Keratinocyte (primary cell): ENCODE measurements at places on chromosomes 7 and 10. TPM values are rescaled to one million over a fixed set of nuclear protein-coding genes. Genes with fewer than 3 reads are reported as not detected.

The TDRD1 gene
- polyA plus RNA-seq = 0.33 to 0.56 TPM (median 0.48 TPM) in 3 replicates

DNA sequence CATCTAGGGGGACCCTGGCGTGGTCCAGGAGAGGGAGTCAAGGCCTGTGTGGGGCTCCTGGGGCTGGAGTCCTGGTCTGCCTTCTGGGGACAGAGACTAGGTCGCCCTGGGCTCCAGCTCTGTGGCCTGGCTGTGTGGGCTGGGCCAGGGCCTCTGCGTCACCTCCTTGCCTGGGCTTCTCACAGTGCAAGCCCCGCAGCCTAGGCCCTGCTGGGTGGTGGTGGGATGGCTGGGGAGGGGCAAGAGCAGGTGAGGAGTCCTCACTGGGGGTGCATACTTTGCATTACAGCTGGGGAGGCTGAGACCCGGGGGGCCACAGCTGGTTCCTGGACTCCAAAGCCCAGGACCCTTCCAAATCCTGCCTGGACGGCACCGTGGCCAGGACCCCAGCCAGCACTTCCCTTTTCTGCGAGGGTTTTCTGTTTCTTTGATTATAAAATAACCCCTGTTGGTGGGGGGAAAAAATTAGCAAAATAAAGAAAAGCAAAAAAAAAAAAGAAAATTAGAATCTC, 23.5 kb downstream of the PWWP2B start:
- DNase-seq = no peak

- DNase-seq = no peak
Observed at GRCh38 chr7:132877573-132877972, 204.3 kb downstream of the CHCHD3 start.

DNA sequence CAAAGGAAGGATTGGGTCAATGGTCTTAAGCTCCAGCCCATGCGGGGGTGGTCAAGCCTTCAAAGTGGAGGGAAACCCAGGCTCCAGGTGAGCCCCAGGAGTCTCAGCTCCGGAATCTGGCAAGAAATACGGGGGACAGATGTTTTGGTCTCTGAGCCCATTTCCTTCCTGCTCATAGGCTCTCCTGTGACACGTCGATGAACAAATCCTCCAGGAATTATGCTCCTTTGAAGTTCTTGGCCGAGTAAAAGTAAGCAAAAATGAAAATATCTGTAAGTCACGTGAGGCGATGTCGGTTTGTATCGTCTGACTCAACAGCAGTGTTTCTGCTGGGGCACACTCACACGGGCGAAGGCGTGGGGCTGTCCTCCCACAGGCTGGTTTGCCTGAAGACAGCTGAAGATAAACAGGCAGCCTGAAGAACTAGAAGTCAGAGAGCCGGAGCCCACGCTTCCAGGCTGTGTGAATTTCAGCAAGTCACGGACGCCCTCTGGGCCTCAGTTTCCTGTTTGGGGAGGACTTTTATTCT, 52.6 kb upstream of the SMNDC1 start:
- DNase-seq = no peak

The TUBB8 gene
- polyA plus RNA-seq = 0.05 to 0.10 TPM in 2 of 3 replicates, not detected in the other

The SPDYE9 gene
- polyA plus RNA-seq = not detected in 3 replicates

- DNase-seq = no peak
Observed at GRCh38 chr7:87451187-87451586, 24.3 kb downstream of the ABCB4 start.

DNA sequence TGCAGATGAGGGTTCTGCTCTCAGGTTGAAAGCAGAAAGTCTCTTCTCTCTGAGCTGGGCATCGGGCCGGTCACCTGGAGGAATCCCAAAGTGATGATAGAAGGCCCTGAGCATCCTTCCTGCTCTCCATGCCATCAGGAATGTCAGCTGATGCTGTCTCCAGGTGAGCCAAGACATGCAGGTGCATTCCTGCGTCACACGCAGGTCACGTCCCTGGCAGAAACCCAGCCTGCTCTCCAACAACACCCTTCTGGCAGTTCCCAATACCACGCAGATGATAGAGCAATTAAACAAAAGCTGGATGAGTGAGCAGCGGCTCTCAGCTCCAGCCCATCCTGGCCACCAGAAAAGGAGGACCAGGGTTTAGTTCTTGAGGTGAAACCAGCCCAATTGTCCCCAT, 6.9 kb upstream of the WIPI2 start:
- no peak for DNase-seq

The DHX32 gene
- 37.8 to 48.3 TPM (median 46.7 TPM) in 3 replicates for polyA plus RNA-seq

DNA sequence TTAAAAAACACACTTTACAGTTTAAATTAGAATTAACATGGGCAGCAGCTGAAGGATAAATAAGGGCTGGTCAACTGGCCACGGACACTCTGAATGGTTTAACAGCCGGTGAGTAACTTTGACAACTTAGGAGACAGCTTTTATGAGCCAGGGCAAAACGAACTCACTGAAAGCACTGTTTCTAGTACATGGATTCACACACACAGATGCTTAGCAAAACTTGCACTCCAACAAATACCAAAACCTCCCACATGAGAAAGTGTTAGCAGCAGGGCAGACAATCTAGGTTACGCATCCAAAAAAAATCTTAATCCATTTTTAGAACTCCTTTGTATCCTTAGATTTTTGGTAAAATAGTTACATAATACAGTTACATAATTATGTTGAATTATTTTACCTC, 486.4 kb downstream of the PHTF2 start:
- no peak for DNase-seq

GRCh38 chr7:33497051-33497450, 367.7 kb downstream of the BBS9 start:
- no peak for DNase-seq

The ADCY1 gene
- 0.50 to 1.1 TPM (median 0.54 TPM) in 3 replicates for polyA plus RNA-seq

DNA sequence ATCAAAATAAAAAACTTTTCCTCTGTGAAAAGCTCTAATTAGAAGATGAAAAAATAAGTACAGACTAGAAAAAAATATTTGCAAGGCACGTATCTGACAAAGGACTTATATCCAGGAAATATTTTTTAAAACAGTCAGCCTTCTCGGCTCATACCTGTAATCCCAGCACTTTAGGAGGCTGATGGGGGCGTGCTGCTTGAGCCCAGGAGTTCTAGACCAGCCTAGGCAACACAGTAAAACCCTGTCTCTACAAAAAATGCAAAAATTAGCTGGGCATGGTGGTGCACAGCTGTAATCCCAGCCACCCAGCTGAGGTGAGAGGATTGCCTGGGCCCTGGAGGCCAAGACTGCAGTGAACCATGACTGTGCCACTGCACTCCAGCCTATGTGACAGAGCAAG, 542.8 kb downstream of the PARD3 start:
- no peak for DNase-seq

The FRMPD2 gene
- not detected in 3 replicates for polyA plus RNA-seq

DNA sequence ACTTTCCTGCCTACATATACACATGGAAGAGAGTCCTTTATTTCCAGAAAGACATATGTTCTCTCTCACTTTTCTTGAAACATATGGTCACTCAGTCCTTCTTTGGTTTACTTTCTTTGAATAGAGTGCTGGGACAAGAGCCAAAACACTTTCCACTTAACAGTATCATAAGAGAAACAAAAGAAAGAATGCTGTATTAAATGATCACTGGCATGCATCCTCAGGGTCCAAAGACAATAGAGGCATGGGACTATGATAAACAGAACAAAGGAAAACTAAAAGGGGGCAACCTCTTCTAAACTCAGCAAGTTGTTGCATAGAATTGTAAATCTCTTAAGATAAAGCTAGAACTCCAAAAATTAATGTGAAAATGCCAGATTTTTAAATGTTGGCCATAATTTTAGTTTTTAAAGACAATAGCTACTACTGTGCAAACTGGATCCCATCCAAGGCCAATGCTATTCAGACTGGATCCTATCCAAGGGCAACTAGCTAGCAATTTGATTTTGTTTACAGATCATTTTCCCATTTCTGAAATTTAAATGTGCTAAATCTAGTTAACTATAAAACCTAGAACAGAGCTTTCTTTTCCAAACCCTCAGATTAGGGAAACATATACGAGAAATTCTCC, 687.5 kb downstream of the SORCS3 start:
- DNase-seq = no peak

DNA sequence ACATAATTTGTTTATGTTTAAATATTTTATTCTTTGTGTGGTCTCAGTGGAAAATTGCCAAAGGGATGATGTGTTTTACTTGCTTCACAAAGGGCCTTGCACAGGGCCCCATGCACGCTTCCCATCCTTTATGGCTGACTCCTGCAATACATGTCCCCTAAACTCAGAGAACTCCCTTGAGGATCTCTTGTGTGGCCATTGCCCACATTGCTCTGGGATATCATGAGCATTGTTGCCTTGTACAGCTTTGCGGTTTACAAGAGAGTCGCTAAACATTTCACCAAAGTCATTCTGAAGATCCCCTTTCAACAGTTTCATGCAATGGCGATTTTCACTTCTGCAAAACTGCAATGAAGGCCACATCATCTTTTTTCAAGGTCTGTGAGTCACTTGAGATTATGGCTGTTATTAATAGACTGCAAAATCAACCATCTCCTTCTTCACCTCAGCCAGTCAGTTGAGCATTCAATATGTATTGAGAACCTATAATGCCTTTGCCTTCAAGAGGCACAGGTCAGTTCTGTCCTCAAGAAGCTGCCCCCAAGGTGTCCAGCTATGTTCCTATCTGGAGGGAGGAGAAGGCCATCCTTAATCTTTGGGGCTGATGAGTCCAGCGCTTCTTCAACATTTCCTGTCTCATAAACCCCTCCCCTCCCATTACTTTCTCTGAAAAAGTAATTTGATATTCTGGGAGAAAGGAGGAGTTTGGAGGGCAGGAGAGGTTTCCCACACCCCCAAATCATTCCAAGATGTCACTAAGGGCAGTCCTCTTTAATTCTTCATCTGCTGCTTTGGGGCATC, 108.1 kb downstream of the CCDC71L start:
- DNase-seq = no peak

DNA sequence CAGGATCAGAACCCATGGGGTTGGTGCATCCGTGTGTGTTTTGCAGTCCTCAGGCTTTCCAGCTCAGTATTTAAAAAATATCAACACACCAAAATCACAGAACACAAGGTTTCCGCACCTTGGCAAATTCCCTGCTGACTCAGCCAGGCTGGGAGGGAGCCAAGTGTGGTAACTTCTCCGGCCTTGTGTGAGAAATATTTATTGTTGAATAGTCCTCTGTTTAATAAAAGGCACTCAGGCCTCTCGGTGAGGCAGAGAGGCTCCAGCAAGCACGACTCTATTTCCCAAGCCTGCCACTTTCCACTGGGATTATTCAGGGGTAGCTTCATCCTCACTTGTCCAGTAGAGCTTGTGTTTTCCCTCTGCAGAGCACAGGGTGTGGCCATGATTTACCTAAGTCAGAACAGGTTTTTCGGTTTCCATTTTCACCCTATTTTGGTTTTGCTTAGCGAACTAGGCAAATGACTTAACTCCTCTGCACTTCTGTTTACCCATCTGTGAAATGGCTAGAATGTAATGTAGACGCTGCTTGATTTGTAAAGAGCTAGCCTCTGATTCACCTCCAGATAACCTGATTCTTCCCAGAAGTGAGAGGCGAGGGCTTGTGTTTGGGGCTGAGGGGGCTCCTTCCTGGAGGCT, 13.0 kb upstream of the CHST15 start:
- DNase-seq = peak; percentile 21

DNA sequence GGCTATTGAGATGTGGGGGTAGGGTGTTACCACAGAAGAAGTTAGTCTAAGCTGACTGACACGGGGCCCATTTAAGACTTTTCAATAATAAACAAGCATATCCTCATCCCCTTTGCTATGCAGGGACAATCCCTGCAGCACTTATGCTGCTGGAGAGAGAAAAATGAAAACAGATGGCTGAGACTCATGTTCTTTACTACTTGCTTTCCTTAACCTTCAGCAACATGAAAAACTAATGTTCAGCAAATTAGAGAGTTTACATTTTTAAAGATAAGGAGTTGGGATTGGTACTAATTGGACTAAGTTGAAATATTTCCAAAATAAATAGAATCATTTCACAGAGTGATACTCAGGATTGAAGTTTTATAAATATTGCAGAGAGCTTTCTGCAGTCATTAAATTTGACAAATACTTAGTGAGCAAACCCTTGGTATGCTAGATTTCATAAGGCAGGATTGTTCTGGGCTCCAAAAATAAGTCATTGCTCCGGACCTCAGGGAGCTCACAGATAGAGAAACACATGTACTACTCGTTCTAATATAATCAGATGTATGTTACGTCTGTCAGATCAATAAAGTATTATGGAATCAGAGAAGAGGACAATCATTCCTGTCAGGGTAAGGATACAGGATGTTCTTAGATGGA, 147.1 kb upstream of the LRRN3 start:
- no peak for DNase-seq

- no peak for DNase-seq
Observed at GRCh38 chr10:101244321-101245050, 15.2 kb upstream of the LBX1 start.

The CDHR1 gene
- polyA plus RNA-seq = 1.4 to 5.7 TPM (median 5.2 TPM) in 3 replicates

- DNase-seq = no peak
Observed at GRCh38 chr7:95901006-95901405, 128.7 kb downstream of the DYNC1I1 start.

DNA sequence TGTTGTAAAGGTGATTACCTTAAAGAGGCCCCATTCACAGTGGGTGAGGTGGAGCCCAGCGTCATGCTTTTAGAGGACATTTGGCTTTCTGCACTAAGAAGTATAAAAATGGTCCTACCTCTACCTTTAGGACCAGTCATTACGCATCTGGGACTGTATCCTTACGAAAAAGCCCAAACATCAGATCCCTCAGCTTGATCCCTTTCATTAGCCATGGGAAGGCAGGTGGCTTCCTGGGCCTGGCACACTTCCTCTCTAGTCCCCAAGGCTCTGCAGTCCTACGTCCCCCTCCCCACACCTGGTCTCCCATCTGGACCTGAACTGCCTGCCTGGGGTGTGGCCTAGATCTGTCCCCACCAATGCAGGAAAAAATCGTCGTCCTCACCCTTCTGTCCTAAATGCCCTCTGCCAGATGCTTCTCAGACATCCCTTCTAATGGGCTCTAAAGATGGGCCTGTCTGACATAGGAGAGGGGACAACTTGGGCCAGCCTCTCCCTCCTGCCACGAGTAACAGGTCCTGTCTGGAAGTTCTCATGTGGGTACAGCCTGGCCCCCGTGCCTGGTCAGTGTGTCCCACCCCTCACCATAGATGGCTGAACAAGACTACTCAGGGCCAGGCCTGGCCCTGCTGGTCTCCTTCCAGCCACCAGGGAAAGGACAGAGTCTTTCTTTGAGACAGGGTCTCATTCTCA, 11.8 kb upstream of the SLC18A3 start:
- DNase-seq = no peak

GRCh38 chr7:27247452-27248426, 5.1 kb downstream of the EVX1 start:
- no peak for DNase-seq

DNA sequence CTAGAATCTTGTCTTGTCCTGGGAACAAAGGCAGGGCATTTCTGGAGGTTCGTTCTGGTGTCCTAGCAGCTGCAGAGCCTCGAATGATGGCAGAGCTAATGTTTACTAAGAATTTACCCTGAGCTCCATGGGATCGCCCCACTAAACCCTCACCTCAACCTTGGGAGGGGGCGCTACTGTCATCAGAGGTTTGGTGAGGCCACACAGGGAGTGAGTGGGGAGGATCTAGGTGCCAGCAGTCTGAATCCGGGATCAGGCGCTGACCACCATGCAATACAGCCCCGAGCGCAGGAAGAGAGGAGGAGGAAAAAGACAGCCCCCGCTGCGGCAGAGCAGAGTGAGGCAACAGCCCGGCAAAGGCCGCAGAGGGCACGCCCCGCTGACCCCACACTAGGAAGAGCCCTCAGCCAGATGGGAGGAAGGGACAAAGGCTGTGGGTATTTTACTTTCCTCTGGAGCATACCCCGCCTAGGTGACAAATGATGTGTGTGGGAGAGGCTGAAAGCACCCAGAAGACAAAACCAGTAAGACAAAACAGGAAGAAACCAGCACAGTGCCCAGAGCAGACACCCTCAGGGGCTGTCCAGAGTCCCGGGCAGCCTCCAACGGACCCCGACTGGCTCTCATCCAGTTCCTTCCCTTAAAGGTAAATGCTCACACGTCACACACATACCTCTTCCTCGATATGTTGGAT, 103.5 kb downstream of the FAM53B start:
- no peak for DNase-seq

The OPN1SW gene
- polyA plus RNA-seq = not detected in 3 replicates
